ENCODE measurements at places on chromosomes 4 and X. TPM values are rescaled to one million over a fixed set of nuclear protein-coding genes. Genes with fewer than 3 reads are reported as not detected.

The LRP2BP gene
- total RNA-seq, result 1.1 TPM

DNA sequence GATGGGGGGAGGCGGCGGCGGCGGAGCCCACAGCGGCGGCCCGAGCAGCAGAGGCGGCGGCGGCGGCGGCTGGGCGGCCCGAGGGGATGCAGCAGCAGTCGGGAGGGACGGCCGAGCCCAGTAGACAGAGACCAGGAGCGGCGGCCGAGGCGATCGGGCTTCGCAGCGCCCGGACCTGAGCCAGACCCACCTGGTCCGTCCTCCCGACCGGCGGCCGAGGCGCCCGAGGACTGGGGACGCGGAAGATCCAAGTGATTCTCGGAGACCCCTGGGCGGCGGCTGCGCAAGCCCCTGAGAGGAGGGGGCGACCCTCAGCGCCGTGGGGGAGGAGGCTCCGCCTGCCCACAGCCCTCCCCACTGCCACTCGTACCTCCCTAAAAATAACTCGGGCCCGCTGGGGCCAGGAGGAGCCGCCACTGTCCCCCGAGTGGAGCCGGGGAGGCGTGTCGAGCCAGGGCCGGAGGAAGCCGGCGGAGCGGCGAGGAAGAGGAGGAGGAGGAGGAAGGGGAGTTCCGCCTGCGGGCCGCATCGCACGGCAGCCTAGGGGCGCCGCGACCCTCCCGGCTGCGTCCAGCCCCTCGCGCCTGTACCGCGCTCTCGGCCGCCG, 608 bp downstream of the RAPGEF2 start:
- DNase-seq, result peak; percentile 53
- H3K4me1 ChIP-seq, result peaks cover 56% of the 10 kb centered on the region
- H3K4me3 ChIP-seq, result peak overlapping the region; percentile 67
- H3K27me3 ChIP-seq, result peaks cover 6% of the 10 kb centered on the region

DNA sequence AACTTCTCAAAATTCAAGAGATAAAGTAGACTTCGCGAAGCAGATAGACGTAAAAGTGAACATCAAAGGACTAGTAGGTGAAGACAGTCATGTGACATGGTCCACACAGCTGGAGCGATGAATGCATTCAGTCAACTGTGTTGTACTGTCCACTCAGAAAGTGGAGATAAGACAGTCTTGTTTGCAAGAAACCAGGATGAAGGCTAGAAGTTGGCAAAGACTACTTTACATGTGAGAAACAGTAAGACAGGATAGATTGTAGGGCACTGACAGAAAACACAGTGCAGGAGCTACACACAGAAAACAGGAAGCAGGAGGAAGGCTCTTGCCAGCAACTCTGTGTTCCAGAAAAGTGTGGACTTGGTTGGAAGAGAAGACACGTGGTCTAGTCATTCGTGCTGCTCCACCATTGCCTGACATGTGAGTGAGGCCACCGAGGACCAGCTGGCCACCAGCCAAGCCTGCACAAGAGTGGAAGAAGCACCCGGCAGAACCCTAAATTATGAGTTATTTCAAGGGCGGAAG, 78.9 kb downstream of the FAT1 start:
- no peak overlapping the region for H3K4me3 ChIP-seq
- no peaks in the 10 kb centered on the region for H3K4me1 ChIP-seq
- H3K36me3 ChIP-seq, result no peaks in the 10 kb centered on the region
- DNase-seq, result no peak
- no peaks in the 10 kb centered on the region for H3K27me3 ChIP-seq
- H3K27ac ChIP-seq, result no peak overlapping the region

DNA sequence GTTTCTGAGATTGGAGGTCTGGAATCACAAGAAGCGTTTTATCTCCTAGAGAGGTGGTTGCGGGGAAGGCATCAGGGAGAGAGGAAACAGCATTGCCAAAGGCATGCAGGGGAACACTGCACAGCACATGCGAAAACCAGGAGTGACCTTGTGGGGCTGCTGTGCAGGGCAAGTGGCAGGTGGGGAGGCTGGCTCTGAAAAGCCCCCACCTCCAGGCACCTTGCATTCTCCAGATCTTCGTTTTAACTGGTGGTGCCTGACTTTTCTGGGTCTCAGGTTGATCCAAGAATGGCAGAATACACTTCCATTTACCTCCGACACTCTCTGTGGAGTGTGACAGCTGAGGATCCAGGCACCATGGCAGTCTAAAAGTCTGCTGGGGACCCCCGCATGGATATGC, 209.4 kb upstream of the LEF1 start:
- peaks cover 3% of the 10 kb centered on the region for H3K27me3 ChIP-seq
- no peak for DNase-seq
- no peaks in the 10 kb centered on the region for H3K36me3 ChIP-seq
- peaks cover 4% of the 10 kb centered on the region for H3K4me1 ChIP-seq
- no peak overlapping the region for H3K27ac ChIP-seq

- no peaks in the 10 kb centered on the region for H3K27me3 ChIP-seq
- H3K36me3 ChIP-seq, result peaks cover 63% of the 10 kb centered on the region
- H3K27ac ChIP-seq, result no peak overlapping the region
- no peak overlapping the region for H3K4me3 ChIP-seq
Observed at GRCh38 chrX:123665197-123665596, 67.7 kb downstream of the THOC2 start.

- no peak overlapping the region for H3K4me3 ChIP-seq
Observed at GRCh38 chr4:118783887-118784286, 52.0 kb downstream of the SEC24D start.
